ENCODE measurements at places on chromosomes 12 and 14.

- no peak for DNase-seq
Observed at GRCh38 chr14:79920180-79920692, 291.1 kb downstream of the DIO2 start.

GRCh38 chr14:71165121-71166031, 258.1 kb downstream of the PCNX1 start:
- no peak for DNase-seq

- no peak for DNase-seq
Observed at GRCh38 chr12:130862161-130862560, 9.7 kb upstream of the RAN start.

DNA sequence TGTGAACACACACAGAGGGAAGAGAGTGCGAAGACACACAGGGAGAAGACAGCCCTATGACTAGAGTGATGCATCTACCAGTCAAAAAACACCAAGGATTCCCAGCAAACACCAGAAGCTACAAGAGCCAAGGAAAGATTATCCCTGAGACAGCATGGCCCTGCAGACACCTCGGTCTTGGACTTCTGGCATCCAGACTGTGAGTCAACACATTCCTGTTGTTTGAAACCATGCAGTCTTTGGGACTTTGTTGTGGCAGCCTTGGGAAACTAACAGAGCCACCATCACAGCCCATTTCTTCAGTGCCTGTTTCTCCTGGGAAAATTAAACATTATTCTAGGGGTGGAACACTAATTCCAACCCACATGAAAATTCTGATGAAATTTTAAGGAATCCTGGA, 220.6 kb downstream of the GXYLT1 start:
- no peak for DNase-seq

DNA sequence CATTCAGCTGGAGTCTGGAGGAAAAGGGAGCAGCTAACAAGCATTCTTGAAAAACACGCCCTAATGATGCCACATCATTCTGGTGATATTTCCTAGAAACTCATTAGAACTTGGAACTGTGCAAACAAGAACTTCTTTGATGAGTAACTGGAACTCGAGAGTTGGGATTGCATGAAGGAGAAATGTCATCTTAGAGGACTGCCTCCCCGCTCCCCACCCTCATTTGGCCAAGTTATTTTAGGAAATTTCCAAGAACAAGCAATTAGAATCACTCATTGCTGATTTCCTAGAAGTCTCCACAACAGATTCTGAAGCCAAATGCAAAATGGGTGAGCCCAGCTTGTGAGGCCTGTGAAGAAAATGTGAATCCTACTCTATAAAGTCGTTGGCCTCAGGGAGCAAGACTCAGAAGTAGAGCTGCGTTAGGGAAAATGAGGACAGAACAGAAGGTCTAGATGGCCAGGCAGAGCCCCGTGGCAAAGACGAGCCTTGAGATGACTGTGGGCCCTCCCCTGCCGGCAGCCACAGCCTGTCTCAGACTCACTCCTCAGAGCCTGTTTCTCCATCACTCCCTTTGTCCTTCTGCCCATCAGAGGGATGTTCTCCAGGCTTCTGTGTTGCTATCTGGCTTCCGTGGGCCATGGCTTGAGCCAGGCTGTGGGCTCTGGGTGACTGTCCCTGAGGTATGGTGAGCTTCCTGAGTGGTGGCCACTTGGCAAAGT, 38.4 kb downstream of the RTL1 start:
- no peak for DNase-seq

DNA sequence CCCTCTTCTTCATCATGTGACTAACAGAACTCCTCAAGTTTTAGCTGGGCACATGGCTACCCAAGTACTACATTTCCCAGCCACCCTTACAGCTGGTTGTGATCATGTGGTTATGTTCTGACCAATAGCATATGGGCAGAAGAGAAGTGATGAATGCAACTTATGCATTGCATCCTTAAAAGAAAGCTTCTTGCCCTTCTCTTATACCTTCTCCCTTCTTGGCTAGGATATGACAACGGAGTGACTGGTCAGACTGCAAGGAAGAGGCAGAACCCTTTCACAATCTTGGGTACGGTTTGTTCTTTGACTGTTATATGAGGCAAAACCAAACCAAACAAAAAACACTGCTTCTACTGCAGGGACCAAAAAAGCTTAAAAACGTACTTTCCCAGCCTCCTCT, 66.5 kb upstream of the MAX start:
- DNase-seq = peak; percentile 41

GRCh38 chr14:64815257-64815656, 64.5 kb downstream of the SPTB start:
- no peak for DNase-seq

GRCh38 chr12:125093681-125094330, 28.6 kb downstream of the AACS start:
- DNase-seq = no peak

DNA sequence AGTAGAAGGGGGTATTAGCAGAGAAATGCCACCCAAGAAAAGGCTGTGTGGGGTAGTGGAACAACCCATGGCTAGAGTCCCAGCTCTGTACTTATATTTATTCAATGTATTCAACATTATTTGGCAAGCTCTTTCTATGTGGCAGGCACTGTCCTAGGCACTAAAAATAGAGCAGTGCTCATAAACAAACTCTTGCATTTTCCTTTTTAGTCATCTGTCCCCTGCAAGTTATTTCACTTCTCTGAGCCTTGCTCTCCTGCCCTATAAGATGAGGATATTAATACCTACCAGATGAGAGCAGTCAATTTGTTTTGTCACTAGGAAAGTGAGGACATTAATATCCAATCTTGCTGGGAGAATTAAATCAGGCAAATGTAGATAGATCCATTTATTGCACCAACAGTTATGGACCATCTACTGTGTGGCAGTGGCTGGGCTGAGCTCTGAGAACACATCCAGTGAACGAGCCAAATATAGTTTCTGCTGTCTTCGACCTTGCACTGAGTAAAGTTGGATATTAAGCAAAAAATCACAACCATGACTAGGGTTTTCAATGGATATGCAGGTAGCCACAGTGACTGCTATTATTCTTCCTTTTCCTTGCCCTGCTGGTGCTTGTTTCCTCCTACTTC, 314.3 kb upstream of the TBX3 start:
- no peak for DNase-seq

All from B cell (primary cell).